Tracheal epithelial cell (primary cell): ENCODE measurements at places on chromosomes 2 and 18. TPM values are rescaled to one million over a fixed set of nuclear protein-coding genes. Genes with fewer than 3 reads are reported as not detected.

The PLGLB1 gene
- total RNA-seq: 0.24 and 2.3 TPM in 2 replicates

The DNAH7 gene
- total RNA-seq: under 0.01 and 0.24 TPM in 2 replicates

The PCARE gene
- not detected in 2 replicates for total RNA-seq

The NT5C1B gene
- total RNA-seq: not detected in 2 replicates

The CXCR2 gene
- total RNA-seq: under 0.01 and 0.48 TPM in 2 replicates

The KLHL29 gene
- total RNA-seq: 5.1 and 6.0 TPM in 2 replicates

The C2orf78 gene
- not detected in 2 replicates for total RNA-seq

The IL36G gene
- total RNA-seq: 0.43 and 41.4 TPM in 2 replicates

The ZFP36L2 gene
- total RNA-seq: 12.0 and 20.5 TPM in 2 replicates

The ZNF519 gene
- 0.72 and 3.0 TPM in 2 replicates for total RNA-seq

The IL18RAP gene
- total RNA-seq: 0.48 TPM in 1 of 2 replicates, not detected in the other

The ANKRD30B gene
- not detected in 2 replicates for total RNA-seq

The TANC1 gene
- 17.1 and 22.6 TPM in 2 replicates for total RNA-seq

The TCF7L1 gene
- total RNA-seq: 0.64 and 1.7 TPM in 2 replicates

The ECEL1 gene
- not detected in 2 replicates for total RNA-seq

The SULT1C4 gene
- 4.8 TPM in 1 of 2 replicates, not detected in the other for total RNA-seq

The DSG2 gene
- total RNA-seq: 136 and 189 TPM in 2 replicates

The SERPINB11 gene
- not detected in 2 replicates for total RNA-seq

The ACTG2 gene
- not detected in 2 replicates for total RNA-seq

The MAP3K19 gene
- under 0.01 TPM in 1 of 2 replicates, not detected in the other for total RNA-seq

The UNC80 gene
- not detected in 2 replicates for total RNA-seq

The ASB18 gene
- not detected in 2 replicates for total RNA-seq
